ENCODE measurements at places on chromosomes 11 and 22.

DNA sequence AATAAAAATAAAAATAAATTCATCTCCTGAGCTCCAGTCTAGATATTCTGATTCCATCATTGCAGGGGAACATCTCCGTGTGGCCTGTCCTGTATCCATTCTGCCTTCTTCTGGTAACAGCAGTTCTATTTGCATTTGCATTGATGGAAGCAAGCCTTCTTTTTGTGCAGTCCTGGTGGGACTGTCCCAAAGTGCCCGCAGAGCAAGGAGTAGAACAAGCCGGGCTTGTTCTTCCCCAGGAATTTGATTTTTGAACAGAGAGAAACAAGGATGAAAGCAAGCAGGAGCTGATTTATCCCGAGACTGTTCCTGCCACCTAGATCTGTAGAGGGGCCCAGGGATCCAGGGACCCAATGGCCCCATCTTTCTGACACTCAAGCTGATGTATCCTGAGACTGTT, 65.4 kb downstream of the SYN3 start:
- DNase-seq: no peak

DNA sequence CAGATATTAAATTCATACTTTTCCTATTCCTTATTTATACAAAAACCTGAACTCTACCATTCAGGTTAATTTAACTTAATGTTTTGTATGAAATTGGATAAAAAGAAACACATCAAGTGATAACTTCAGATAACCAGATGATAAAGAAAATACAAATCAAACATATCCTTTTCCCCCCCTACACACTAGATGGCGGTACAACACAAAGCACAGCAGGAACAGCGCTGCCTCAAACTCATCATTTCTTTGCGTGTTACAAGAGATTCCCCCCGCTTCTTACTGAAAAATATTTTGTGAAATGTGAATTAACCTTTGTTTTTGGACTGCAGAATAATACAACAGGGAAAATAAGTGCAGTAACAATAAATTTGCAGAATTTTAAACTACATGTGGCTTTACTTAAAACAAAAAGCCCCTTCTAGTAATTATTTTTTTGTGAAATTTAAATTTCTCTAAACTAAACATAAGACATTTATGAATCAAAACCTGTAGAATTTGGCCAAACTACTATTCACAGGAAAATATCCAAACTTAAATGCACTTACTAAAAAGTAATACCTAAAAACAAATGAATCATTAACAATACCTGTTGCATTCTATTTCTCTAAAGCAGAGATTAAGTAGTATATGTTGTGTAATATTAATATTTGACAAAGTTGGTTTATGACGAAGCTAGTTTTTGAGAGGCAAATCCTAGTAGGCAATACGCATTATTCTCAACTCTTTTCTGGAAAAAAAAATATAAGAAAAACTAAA, 74.4 kb downstream of the ARHGAP32 start:
- peak; percentile 62 for DNase-seq

- no peak for DNase-seq
Observed at GRCh38 chr11:84247926-84248325, 961.8 kb upstream of the CCDC90B start.

- no peak for DNase-seq
Observed at GRCh38 chr11:10392095-10393079, 62.7 kb upstream of the AMPD3 start.

DNA sequence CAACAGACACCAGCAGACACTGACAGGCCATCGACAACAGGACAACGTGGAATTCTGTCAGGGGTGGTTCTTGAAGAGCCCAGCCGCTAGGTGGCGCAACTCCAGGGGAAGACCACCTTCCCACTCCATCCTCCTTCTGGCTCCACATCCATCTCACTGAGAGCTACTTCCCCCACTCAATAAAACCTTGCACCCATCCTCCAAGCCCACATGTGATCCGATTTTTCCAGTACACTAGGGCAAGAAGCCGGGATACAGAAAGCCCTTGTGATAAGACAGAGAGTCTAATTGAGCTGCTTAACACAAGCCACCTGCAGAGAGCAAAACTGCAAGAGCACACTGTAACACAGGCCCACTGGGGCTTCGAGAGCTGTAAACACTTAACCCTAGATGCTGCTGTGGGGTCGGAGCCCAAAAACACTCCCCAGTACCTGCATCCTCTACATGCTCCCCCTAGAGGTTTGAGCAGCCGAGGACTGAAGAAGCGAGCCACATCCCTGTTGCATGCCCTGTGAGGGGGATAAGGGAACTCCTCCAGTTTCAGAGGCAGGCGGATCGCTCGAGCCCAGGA, 11.5 kb upstream of the RAB39A start:
- DNase-seq: peak; percentile 4

DNA sequence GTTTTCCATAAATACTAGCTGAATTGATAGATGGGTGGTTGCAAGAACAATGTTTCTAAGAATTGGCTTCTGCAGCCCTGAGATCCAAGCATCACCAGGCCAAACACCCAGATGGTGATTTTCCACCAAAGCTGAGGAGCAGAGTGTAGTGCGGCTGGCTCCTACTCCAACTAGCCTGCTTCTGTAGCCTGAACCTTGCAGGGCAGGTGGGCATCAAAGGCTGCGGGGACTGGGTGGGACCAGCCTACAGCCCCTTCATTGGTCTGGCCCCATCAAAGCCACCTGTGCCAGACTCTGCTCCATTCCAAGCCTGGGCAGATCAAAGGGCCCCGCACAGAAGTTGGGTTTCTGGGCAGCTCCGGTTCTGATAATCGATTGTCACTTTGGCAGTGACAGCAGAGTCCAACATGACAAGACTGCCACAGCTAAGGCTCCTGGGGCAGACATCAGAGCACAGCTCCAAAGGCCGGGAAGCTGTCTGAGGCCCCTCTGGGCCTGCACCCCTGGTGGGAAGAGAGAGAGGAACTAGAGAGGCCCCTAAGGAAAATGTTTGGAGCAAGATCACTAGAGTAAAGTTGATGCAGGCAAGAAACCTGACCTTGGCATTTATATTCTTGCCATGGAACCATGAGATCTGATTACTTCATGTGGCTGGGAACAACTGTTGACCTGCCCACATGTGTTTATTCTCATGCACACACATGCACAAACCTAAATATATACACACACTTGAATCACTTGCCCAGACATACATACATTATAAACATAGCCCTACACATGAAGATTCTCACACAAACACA, 582.9 kb downstream of the INSC start:
- DNase-seq: no peak

GRCh38 chr22:17695986-17696385, 57.4 kb downstream of the BCL2L13 start:
- DNase-seq: no peak

GRCh38 chr11:34149786-34150185, 44.4 kb downstream of the NAT10 start:
- peak; percentile 42 for DNase-seq

DNA sequence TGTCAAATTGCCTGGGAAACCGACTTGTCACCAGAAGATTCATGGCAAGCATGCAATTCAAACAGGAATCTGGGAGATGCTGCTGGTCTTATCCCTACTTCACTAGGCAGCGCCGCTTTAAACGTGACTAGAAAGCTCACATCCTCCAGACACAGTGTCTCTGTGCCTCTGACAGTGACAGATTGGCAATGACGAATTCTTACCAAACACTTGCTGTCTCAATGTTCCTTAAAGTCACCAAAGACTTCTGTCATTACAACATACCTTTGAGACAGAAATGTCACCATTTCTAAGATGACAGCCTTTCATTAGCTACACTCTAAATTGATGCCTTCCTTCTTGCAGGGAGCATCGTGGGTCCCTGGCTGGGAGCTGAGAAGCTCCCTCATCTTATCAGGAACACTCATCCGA, 197.8 kb downstream of the CWF19L2 start:
- DNase-seq: no peak

DNA sequence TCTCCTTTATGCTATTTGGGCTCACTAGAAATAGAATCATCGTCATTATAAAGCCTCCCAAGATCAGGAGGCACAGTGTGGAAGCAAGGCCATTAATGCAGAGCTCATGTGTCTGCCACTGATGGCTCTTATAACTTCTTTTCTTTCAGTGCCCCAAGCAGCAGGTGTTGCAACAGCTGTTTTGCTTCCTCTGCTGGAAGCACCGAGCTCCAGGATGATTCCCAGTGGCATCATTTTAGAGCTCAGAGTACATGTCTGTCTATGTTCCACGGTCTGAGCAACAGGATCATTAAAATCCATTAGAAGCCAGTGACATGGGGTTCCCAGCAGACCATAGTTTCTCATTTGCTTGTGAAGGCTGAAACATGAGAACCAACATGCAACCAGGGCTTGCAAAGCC, 803.0 kb upstream of the FAT3 start:
- DNase-seq: peak; percentile 31

DNA sequence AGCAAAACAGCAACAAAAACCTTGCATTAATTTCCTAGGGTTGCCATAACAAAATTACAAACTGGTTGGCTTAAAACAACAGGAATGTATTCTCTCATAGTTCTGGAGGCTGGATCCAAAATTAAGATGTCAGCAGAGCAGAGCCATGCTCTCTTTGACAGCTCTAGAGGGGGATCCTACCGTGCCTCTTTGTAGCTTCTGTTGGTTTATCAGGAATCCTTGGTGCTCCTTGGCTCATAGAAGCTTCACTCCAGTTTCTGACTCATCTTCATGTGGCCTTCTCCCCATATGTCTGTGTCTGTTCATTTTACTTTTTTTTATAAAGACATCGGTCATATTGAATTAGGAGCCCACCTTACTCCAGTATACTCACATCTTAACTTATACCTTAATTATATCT, 90.5 kb upstream of the POU2AF2 start:
- DNase-seq: no peak

DNA sequence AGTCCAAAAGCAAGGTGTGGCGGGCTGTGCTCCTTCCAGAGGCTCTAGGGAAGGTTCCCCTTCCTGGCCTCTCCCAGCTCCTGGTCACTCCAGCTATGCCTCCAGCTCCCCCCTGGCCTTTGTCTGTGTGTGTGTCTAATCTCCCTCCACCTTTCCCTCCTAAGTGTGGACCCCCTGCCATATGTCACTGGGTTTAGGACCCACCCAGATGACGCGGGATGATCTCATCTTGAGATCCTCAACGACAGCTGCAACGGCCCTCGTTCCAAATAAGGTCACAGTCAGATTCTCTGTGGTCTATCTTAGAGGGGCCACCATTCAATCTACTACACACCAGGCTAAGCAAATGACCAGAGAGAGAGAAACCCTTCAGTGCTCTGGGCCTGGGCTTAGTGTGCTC, 107.9 kb downstream of the ARHGAP8 start:
- peak; percentile 25 for DNase-seq

Data from retina (tissue), 1 donor.